Progenitor cell of endocrine pancreas (in vitro differentiated cells): ENCODE measurements at places on chromosomes 6 and 20. TPM values are rescaled to one million over a fixed set of nuclear protein-coding genes. Genes with fewer than 3 reads are reported as not detected.
A peak's percentile ranks its signal among the peaks of the same experiment; 100 is the strongest.

DNA sequence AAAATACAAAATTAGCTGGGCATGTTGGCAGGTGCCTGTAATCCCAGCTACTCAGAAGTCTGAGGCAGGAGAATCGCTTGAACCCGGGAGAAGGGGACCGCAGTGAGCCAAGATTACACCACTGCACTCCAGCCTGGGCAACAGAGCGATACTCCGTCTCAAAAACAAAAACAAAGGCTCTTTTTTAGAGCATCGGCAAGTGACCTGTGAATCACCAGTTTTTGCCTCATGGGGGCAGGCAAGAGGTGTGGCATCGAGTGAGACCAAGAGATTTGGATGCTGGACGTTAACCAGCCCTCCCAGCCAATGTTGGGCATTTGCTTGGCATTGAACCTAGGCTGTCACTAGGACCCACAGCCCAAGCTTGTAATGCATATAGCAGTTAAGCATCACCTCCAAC lies 14.6 kb upstream of the CDK5RAP1 start:
- H3K4me3 ChIP-seq = no peak overlapping the region
- H3K36me3 ChIP-seq = no peaks in the 10 kb centered on the region
- no peak for DNase-seq
- H3K4me1 ChIP-seq = no peaks in the 10 kb centered on the region
- no peak overlapping the region for H3K27ac ChIP-seq
- no peaks in the 10 kb centered on the region for H3K27me3 ChIP-seq

- peaks cover 4% of the 10 kb centered on the region for H3K4me1 ChIP-seq
- no peak overlapping the region for H3K4me3 ChIP-seq
- no peak for DNase-seq
- no peaks in the 10 kb centered on the region for H3K27me3 ChIP-seq
- peaks cover 25% of the 10 kb centered on the region for H3K36me3 ChIP-seq
These were observed 34.2 kb downstream of the PKIG start for GRCh38 chr20:44616604-44616964.

- peaks cover 8% of the 10 kb centered on the region for H3K27me3 ChIP-seq
- peak overlapping the region; percentile 100 for H3K27ac ChIP-seq
- peaks cover 2% of the 10 kb centered on the region for H3K36me3 ChIP-seq
- peaks cover 16% of the 10 kb centered on the region for H3K4me1 ChIP-seq
These were observed 65.2 kb downstream of the STX11 start for GRCh38 chr6:144215402-144215931.

DNA sequence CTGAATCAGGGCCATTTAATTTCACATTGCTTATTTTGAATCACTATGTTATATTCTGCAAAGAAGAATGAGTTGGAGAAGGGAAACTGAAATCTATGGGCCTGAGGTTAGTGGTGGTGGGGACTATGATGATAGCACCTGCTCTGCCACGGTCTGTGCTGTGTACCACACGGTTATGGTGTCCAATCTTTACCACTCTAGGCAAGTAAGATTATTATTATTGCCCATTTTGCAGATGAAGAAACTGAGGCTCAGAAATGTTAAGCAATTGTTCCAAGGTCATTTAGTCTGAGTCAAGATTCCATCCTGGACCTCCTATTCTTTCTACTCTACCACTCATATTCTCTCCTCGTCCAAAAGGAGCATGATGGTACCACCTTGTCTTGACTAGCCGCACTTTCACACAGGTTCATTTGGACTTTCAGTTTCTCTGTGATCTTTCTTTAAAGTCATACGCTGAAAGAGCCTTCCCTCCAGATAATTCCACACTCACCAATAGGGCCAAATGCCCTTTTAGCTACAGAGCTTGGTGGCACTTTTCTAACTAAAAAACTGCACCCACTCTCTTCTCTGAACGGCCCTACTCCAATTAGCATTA lies 56.2 kb downstream of the GFOD1 start:
- no peak overlapping the region for H3K4me3 ChIP-seq
- no peak overlapping the region for H3K27ac ChIP-seq
- H3K36me3 ChIP-seq = no peaks in the 10 kb centered on the region
- H3K27me3 ChIP-seq = peaks cover 23% of the 10 kb centered on the region
- no peak for DNase-seq
- peaks cover 4% of the 10 kb centered on the region for H3K4me1 ChIP-seq

DNA sequence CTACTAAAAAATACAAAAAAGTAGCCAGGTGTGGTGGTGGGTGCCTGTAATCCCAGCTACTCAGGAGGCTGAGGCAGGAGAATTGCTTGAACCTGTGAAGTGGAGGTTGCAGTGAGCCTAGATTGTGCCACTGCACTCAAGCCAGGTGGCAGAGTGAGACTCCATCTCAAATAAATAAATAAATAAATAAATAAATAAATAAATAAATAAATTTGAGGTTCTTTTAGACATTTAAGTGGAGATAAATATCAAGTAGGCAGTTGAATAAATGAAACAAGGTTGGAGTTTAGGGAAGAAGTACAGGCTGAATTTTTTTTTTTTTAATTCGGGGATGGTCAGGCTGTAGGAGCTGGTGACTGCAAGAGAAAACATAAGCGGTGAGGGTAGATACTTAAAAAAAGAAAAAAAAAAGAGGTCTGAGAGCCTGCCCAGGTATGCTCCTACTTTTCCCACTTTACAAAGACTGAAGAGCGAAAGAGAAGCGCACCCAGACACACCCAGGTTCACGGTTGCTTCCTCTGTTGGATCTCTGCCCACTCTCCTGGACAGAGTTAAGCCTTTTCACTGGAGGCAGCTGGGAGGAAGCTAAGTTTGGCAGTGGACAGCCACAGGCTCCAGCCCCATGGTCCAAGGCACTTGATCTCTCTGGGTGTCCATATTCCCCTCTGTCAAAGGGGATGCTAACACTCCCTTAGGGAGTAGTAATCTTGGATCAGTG lies 100.9 kb upstream of the PRDM1 start:
- no peak overlapping the region for H3K27ac ChIP-seq
- H3K4me1 ChIP-seq = peaks cover 13% of the 10 kb centered on the region
- DNase-seq = no peak

GRCh38 chr6:160041608-160042007 lies 72.7 kb downstream of the IGF2R start:
- no peak overlapping the region for H3K27ac ChIP-seq
- no peak overlapping the region for H3K4me3 ChIP-seq
- no peaks in the 10 kb centered on the region for H3K4me1 ChIP-seq
- DNase-seq = no peak

PCED1A gene
- total RNA-seq = 81.1 and 89.2 TPM in 2 replicates

FNDC1 gene
- total RNA-seq = 0.07 TPM in 1 of 2 replicates, not detected in the other

BMP6 gene
- 2.5 and 3.4 TPM in 2 replicates for total RNA-seq

CAPN11 gene
- total RNA-seq = not detected in 2 replicates
